ENCODE measurements at places on chromosomes 3 and 15. TPM values are rescaled to one million over a fixed set of nuclear protein-coding genes. Genes with fewer than 3 reads are reported as not detected.

The CFAP20DC gene
- 4.2 TPM for total RNA-seq

The CFAP92 gene
- 0.11 TPM for total RNA-seq

The SLC22A14 gene
- 0.32 TPM for total RNA-seq

The ZNF80 gene
- total RNA-seq = not detected

The C2CD4A gene
- total RNA-seq = 0.26 TPM
